ENCODE measurements at places on chromosomes 2 and 18.
A peak's percentile ranks its signal among the peaks of the same experiment; 100 is the strongest.

- DNase-seq = no peak
These were observed 139.4 kb upstream of the HDAC4 start for GRCh38 chr2:239540174-239540573.

GRCh38 chr2:234158812-234159211 lies 108.3 kb downstream of the SPP2 start:
- DNase-seq = no peak

DNA sequence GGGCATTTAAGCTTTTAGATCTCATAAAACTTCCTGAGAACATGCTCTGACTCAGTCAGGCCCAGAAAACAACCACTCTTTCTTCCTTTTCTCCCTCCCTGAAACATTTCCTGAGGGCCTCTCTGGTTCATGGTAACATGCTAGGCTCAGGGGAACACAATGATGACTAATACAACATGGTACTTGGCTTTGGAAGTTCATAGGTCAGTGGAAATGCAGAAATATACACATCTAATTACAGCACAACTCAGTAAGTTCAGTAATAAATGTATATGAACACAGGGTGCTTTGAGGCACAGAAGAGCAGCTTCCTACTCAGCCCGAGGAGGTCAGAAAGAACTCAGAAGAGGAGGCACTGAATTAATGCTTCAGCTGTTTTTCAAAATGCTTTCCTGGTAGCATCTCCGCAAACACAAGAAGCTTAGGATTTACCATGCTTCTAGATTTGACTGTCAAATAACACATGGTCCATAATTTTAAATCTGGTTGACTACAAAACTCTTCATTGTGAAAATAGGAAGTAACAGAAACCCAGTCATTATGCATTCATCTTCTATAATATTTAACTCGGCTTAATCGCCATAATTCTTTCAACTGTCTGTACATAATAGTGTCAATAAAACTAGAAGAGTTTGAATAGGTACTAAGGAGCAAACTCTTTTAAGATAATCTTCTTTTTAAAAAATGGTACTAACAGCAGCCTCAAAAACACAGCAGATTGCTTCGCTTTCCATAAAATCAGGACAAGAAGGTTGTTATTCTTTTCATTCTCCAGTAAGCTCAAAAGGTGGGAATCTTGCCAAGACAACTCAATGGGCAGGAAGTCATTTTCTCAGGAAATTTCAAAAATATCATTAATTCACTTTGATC lies 251.3 kb downstream of the DLGAP1 start:
- no peak for DNase-seq

DNA sequence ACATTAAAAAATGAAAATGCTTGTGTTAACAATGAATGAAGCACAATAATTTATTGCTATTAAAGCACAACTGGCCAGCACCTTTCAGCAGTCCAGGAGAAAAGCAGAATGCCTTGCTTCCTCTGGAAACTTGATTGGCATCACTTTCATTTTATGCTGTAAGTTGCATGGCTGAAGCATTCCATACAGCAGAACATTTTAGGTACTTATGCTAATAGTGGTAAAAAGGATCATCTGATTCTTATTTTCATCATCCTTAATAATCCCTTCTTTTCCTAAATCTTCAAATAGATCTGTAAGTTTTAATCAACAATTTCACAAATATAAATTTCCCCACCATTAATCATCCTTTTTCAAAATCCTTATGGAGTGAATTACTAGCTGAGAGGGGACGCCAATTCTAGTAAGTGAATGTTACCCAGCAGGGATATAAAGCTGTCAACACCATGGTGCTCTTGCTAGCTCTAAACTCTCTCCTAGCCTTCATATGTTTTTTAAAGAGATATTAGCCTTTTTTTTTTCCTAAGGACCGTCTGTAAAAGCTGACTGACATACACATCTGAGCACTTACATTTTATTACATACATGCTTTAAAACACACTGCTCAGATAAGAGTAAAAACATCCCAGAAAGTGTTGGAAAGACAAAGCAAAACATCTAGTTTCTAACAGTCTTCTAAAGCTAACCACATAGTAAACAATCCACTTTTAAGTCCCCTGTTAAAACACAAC lies 5.3 kb downstream of the SATB2 start:
- DNase-seq = no peak

- DNase-seq = no peak
These were observed 56.6 kb downstream of the STK39 start for GRCh38 chr2:168190590-168191336.

DNA sequence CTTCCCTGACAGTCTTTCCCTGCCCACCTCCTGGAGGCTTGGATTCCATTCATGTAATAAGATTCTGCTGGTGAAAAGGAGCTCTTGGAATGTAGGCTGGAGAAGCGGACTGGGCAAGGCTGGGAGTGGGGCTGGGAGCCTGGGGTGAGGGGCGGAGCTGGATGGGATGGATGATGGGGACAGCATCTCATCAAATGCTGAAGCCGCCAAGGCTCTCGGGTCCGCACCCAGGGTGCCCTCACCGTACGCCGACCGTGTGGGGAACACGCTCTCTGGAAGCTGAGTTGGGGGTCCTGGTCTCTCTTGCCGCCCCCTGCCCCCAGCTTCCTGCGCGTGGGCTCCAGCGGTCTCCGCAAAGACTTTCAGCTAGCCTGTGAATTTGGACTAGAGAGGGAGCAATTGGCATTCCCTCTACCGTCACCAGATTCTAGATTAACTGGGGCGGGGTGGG lies 9.1 kb downstream of the RAX start:
- DNase-seq = no peak

DNA sequence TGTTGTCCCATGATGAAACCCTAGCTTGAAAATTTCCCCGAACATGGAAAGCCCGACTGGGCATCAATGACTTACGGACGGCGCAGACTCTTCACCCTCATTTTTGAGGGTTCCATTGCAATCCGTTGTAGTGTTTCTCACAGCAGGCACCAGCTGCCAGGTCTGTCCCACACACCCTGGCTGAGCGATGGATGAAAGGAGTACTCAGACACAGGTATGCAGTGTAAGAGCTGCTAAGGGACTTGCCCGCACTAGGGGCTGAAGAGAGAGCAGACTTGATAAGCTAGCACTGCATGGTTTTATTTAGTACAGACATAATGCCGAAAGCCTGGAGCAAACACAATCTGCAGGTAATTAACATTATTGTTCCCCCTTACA lies 15.8 kb downstream of the DYNAP start:
- no peak for DNase-seq

DNA sequence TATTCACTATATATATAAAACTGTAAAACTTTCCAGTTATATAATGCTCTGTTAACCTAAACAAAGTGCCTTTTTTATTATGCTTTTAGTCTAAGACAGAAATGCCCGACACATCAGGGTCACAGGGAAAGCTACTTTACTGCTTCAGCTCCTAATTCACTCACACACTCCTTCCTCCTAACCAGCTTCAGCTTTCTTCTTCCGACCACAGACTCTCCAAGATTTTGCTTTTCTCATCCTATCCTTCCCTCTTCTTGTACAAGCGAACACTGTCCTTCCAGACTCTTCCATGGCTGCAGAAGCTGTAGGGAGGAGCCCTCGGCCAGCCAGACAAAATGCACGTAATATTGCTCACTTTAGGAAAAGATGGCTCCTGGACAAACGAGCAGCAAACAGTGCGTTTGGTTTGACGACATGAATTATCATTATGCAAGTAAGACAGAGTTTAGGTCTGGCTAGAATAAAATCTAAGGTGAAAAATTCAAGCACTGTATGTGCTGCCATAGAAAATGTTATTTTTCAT lies 47.5 kb upstream of the HNRNPA3 start:
- DNase-seq = no peak

DNA sequence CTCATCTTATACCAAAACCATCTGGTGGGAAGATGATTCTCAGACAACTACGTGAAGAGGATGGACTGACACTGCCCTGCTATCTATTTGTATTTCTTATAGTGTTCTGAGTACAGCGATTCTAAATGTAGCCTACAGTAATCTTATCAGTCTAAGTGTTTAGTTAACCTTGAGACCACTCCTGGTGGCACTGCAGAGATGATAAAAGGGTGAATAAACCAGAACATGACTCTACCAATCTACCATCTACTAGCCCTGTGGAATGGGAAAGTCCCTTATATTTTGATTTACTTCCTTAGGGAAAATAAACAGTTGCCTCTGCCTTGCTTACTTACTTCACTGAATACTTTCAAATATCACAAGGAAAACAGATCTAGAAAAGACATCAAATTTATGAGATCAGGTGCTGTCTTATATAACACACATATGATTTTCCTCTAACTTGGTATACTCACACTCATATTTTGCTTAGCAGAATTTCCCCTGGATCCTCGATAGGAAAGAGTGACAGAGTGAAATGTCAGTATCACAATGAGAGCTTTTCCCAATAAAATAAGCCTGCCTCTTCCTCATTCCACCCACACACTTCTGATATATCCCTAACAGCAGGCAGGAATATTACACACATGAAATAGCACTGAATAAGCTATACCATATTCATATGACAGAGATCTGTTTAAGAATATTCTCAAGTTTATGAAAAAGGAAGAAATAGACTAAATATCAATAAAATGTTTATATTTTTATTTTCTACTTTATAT lies 58.6 kb upstream of the MTIF2 start:
- DNase-seq = no peak

GRCh38 chr2:74278176-74278575 lies 65.0 kb downstream of the SLC4A5 start:
- DNase-seq = no peak

DNA sequence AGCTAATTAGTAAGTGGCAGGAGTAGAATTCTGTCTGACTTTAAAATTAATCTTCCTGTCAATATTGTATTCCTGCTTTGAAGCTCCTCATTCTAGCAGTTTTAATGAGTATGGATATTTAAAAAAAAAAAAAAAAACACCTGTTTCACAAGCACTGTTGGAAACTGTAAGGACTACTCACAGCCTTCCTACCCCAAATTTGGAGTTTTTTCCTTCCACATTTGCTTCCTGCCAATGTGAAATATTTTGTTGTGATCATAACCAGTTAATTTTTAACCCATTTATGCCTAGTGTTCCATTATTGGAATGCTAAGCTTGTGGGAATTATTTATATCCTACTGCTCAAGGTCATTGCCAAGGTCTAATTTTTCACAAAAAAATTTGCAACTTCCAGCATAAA lies 36.1 kb upstream of the SCYGR2 start:
- DNase-seq = no peak

GRCh38 chr2:131674174-131674507 lies 146.5 kb downstream of the CCDC74A start:
- no peak for DNase-seq

DNA sequence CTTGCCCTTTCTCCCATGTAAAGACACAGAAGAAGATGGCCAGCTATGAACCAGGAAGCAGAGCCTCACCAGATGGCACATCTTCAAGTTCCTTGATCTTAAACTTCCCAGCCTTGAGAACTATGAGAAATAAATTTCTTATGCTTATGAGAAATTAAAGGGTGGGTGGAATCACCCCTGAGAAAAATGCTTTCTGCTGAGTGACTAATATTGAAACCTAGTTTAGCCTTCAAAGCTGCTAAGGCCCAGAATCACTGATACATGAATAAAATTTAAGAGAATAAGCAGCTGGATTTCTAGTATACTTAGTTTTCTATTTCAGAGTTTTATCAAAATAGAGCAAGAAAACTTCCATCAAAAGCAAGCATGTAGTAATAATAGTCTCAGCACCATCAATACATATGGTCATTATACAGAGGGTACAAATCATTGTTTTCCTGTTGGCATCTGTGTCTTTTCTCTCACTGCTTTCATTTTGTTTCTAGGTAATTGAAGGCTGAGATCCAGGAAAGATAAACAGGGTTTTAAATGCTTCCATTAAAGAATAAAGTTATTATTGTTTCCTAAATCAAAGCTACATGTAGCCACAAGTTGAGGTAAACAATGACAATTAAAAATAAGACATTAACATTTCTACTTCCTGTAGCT lies 53.3 kb upstream of the COL5A2 start:
- DNase-seq = no peak

GRCh38 chr18:37368110-37368954 lies 197.3 kb downstream of the CELF4 start:
- DNase-seq = peak; percentile 17

DNA sequence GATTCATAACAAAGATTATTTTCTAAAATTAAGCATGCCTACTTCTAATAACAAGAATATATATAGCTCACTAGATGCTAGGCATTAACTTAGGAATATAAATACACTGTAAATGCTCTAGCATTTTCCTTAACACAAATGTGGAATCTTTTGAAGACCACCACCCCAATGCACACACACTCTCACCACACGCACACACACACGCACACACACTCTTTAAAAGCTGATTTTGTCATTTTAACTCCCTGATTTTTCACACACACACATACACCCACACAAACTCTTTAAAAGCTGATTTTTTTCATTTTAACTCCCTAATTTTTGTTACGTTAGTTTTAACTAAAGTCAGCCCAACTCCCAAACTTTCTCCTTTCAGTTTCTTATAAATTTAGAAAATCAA lies 3.0 kb downstream of the COL5A2 start:
- no peak for DNase-seq

Measured in nephron progenitor cell (in vitro differentiated cells).